Activated CD8-positive, alpha-beta memory T cell treated with anti-CD3 and anti-CD28 coated beads for 24 hours (primary cell): ENCODE measurements at places on chromosomes 2 and 18.

DNA sequence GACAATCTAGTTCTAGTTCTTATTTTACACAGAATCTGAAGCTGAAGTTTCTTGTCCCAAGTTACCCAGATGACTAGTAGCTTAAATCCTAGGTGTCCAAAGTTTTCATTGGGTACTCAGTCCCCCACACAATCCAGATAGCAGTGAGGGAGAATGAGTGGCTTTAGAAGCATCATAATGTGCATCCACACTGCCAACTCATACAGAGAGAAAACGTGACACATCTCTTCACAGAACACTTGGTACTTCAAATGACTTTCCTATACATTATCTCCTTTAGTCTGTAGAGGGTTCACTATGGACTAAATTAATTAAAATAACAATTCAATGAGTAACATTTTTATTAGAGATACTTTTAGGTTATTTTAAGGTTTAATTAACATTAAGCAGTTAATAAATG is 45.2 kb downstream of the STRADB start:
- no peak for DNase-seq

DNA sequence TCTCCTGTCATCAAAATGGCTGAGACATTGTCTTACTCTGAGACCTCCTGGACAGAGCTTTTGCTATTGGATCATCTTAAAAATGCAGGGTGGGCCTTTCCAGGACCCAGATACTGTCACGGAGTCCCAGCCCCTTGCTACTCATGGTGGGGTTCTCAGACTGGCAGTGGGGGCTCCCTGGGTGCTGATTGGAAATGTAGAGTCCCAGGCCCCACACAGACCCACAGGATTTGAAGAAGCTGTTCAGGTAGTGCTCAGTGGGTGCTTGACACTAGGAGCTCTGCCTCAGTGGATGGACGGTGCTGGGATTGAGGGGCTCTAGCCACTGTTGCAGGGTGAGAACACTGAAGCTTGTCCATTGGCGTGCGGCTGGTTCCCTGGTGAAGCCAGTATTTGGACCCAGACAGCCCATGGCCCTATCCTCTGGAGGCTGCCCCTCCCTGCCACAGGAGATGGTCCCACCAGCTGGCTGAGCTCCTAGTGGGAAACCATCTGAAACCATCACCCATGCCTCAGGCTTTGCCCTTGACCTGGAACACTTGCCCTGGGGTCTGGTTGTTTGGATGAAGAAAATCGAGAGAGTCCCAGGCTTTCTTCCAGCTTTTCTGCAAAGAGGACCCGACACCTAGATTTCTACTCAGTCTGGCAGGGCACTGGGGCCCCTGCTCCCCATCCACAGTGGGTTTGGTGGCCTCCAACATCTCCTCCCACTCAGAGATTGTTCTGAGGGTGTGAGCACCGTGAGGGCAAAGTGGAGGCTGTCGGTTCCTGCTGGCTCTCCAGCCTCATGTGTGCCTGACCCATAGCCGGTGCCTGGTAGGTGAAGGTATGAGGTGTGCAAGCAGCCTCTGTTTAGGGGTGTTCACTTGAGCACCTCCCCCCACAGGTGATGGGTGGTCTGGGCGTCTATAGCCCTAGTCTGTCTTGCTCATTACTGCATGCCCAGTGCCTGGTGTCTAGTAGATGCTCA is 30.1 kb downstream of the MROH2A start:
- peak; percentile 35 for DNase-seq

- no peak for DNase-seq
Measured at GRCh38 chr2:157757500-157757899, 118.6 kb downstream of the ACVR1 start.

- DNase-seq, result no peak
Measured at GRCh38 chr18:68520406-68521075, 194.4 kb downstream of the TMX3 start.

GRCh38 chr2:121583555-121583954 is 52.9 kb downstream of the RNU4ATAC start:
- no peak for DNase-seq

DNA sequence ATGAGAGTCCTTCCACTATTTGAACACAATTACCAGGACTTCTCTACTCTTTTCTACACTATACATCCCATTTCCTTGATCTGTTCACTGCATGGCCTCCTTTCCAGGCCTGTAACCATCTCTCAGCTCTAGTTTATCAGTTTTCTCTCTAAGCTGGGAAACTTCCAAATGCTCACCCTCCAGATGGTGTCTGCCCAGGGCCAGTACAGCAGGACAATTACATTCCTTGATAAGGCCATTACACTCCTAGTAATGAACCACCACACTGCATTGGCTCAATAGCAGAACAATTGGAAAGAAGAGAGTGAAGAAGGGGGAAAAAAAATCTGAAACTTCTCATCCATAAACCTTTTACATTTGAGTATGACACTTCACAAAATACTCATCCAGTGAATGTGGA is 359.1 kb downstream of the ALK start:
- no peak for DNase-seq

- peak; percentile 69 for DNase-seq
Measured at GRCh38 chr2:175880-176820, 87.7 kb downstream of the SH3YL1 start.

GRCh38 chr2:216501854-216502253 is 3.2 kb downstream of the RPL37A start:
- DNase-seq, result no peak

DNA sequence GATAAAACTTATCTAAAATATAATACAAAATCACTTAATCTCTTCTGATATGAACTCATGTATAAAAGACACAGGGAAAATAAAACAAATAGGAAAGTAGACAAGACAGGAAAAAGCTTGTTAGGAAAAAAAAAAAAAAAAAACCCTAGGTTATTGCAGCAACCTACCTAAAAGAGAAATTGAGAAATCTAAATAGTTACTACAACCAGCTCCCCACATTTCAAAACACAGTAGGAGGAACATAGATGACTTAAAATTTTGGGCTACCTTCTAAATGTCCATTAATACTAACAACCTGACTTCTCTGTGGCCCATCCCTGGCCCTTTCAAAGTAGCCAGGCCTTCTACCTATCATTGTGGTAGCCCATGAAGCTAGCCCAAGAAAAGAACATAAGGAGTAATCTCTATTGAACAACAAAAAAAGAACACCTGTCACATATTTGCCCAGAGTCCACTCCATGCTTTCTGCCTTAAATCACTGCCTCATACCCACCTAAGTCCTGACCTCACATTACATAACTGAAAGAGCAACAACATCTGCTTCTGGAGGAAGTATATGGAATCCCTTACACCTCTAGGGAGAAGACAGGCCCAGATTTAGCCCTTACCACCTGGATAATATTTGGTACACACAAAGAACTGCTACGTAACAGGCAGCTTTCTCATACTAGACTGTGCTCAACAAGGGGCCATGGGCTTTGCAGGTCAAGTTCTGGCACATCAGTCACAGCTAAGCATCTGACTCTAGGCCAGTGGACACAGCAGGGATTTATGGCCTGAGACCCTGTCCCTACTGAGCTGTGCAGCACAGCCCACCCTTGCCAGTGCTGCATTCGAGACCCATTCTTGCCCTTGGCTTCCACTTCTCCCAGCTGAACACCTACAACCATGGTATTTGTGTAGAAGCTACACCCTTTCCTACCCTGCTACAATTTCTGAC is 8.5 kb downstream of the SUCLG1 start:
- DNase-seq, result no peak

- DNase-seq, result no peak
Measured at GRCh38 chr2:109170645-109171044, 41.6 kb downstream of the SH3RF3 start.

DNA sequence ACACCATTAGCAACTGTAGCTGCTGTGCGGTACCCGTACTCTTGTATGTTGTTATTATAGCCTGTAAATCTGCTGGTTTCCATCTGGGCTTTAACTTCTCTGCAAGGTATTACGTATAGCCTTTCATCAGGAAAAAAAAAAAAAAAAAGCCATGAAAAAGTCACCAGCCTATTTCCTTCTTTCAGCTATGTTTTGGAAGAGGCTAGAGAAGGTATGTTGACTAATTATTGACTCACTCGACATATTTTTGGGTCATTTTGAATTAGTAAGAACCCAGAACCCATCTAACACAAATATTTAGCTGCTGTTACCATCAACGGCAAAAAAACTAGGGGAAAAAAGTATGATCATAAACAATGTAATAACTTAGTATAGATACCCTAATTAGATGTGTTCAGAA is 1395.6 kb downstream of the SUCLG1 start:
- DNase-seq, result no peak

- DNase-seq, result no peak
Measured at GRCh38 chr2:98935777-98936352, at the start of gene CRACDL. Gene CRACDL (minus strand): TSS chr2:98936225. CDS start chr2:98846800, 89,425 bp downstream.

- no peak for DNase-seq
Measured at GRCh38 chr2:19171409-19171808, 187.0 kb downstream of the OSR1 start.

- no peak for DNase-seq
Measured at GRCh38 chr2:241289597-241289996, 25.9 kb downstream of the HDLBP start.

- no peak for DNase-seq
Measured at GRCh38 chr2:152247337-152247695, 71.8 kb upstream of the STAM2 start.

DNA sequence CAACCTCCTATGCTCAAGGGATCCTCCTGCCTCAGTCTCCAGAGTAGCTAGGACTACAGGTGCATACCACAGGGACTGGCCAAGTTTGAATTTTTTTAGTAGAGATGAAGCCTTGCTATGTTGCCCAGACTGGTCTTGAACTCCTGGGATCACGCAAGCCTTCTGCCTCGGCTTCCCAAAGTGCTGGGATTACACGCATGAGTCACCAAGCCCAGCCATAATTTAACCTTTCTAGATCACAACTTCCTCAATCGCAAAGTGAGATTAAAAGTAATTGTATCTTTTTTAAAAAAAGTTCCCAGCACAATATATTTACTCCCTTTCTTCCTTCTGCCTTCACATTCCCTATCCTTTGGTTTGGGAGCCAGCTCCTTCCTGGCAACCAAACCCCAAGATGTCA is 5.8 kb upstream of the PPP1CB start:
- no peak for DNase-seq

DNA sequence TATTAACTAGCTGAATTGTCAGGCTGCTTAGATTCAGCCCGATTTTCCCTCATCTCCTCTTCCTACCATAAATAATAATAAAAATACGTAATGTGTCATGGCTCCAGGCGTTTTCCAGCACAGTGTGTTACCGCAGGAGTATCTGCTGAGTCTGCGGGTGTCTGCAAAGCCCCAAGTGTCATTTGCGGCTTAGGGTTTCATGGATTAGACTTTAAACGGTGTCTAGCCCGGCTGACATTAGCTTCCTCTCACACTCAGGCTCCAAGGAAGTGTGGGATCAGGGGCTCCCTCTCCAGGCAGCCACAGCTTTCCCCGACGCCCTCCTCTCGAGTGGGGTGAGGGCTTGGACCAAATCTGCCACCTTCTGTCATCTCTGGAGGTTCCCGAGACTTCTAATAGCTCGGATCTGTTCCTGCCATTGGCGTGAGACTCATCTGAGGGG is 14.1 kb upstream of the HOXD1 start:
- DNase-seq, result no peak

DNA sequence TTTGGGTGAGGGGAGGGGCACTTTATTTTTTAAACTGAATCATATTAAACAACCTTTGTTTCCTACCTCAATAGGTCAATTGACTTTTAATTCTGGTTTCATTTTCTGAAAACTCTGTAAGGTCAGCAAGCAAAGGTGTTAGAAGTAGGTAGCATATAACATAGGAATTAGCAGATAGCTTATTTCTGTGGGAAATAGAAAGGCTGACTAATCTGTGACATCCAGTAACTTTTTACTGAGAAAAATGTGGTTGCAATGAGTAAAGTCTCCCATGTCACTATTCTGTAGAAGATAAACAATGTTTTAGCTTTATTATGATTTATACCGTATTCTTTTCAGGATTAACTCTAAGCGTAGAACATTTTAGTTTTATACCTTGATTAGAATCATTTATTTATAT is 240.4 kb downstream of the PLCL1 start:
- DNase-seq, result no peak

DNA sequence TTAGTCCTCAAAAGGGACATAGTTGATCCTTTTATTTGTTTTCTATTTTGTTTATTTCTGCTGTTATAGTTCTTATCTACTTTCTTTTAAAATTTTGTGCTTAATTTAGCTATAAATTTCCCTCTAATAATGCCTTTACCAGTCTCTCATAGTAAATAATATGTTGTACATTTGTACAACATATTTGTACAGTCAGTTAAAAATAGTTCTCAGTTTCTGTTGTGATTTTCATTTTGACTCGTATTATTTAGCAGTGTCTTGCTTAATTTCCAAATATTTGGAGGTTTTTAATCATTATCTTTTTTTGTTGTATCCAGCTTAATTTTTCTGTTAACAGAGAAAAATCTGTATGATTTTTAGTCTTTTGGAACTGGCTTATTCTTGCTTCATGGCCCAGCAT is 443.6 kb upstream of the TRIB2 start:
- no peak for DNase-seq

DNA sequence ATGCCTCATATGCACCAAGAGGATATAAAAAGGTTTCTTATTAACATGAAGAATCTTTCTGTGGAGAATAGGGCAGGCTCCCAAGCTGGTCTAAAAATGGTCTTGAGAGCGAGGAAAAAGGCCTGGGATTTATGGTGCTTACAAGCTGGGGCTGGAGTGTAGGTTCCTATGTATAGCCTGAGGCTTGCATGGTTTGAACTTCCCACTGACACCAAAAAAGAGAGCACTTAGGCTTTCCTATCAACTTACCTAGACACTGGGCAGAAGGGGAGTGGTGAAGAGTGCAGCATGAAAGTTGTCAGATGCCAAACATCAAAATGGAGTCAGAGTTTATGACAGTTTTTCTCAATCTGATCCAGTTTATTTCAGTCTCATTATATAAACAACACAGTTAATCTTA is 784.6 kb downstream of the LRRTM4 start:
- DNase-seq, result no peak

DNA sequence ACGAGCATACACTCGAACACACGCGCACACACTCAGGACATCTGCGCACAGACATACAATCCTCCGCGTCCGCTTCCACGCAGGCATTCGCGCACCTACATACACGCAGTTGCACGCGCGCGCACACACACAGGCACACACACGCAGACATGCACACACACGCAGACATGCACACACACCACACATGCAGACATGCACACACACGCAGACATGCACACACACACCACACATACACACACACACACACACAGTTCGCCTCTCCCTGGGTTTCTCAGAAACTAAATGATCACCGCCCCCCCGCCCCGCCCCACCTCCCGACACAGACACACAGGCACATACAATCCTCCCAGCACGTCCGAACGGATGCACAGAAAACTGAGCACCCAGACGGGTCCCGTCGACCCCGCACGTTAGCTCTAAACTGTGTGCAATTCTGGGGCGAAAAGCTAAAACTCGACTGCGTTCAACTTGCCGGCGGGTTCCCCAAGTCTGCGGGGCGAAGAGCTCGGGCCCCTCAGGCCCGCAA is 1.0 kb downstream of the EPHA4 start:
- DNase-seq, result no peak

DNA sequence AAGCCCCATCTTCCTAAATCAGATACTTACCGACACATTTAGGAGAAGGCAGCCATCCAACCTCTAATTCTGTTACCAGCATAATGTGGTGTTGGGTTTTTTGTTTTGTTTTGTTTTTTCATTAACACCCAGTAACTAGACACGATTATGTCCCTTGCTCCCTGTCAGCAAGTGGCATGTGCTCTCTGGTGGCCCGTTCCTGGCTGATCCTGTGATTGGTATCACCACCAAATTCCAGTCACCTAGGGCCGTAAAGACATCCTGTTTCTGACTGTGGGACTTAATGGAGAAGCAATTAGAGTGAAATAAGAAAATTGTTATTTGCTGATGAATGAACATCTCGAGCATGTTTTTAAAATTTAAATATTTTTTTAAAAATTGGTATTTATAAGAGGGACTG is 5.9 kb upstream of the DLX1 start:
- no peak for DNase-seq

GRCh38 chr2:181810823-181811695 is 80.5 kb upstream of the ITPRID2 start:
- DNase-seq, result no peak
